NCI-H1436 treated with DMSO at 0.1 percent for 48 hours (cell line): ENCODE measurements at places on chromosomes 2 and 18.

GRCh38 chr2:30398084-30398873, 48.8 kb upstream of the LCLAT1 start:
- DNase-seq: no peak

GRCh38 chr18:57635003-57635822, 13.6 kb upstream of the NARS1 start:
- no peak for DNase-seq

- no peak for DNase-seq
These were observed 101.0 kb downstream of the NBAS start for GRCh38 chr2:15460112-15460620.

GRCh38 chr18:7803956-7804469, 236.9 kb downstream of the PTPRM start:
- no peak for DNase-seq

GRCh38 chr18:75563150-75563549, 135.6 kb upstream of the SMIM21 start:
- DNase-seq: no peak

DNA sequence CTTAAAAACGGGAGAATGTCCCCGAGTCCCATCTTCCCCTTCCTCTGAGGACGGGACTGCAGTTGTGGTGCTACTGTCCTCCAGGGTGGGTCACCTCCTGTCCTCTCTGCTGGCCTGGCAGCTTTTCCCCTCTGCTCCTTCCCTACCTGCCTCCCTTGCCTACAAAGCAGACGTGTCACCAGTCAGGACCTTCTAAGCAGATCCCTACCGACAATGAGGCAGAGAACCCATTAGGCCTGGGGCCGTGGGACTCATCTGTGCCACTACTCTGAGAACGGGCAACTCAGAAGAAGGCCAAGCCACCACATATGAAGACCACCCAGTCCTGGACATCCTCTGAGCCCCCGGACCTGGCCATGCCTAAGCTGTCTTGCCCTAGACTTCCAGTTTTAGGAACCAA, 103.0 kb upstream of the TEX51 start:
- no peak for DNase-seq

DNA sequence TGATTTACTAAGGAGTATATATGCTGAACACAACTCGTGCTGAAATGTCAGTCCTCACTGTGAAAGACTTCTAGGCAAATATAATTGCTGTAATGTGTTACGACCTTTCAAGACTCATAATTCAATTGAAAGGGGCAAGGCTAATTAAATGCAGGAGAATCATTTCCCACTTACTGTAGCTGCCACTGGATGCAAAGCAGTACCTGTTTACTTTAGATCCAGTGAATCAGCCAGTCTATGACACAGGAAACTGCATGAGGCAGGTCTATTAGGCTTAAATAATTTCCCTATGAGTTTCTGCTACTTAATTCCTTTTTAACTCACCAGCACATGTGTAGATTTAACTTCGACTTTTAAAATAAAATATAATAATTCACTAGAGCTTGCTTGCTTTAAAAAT, 125.6 kb downstream of the CTNNA2 start:
- no peak for DNase-seq

DNA sequence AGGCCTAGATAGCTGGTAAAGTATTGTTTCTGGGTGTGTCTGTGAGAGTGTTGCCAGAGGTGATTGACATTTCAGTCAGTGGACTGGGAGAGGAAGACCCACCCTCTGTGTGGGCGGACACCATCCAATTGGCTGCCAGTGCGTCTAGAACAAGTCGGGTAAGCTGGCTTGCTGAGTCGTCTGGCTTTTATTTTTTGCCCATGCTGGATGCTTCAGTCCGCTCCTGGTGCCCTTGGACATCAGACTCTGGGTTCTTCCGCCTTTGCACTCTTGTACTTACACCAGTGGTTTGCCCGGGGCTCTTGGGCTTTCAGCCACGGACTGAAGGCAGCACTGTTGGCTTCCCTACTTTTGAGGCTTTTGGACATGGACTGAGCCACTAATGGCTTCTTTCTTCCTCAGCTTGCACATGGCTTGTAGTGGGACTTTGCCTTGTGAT, 24.3 kb downstream of the DIS3L2 start:
- DNase-seq: no peak

DNA sequence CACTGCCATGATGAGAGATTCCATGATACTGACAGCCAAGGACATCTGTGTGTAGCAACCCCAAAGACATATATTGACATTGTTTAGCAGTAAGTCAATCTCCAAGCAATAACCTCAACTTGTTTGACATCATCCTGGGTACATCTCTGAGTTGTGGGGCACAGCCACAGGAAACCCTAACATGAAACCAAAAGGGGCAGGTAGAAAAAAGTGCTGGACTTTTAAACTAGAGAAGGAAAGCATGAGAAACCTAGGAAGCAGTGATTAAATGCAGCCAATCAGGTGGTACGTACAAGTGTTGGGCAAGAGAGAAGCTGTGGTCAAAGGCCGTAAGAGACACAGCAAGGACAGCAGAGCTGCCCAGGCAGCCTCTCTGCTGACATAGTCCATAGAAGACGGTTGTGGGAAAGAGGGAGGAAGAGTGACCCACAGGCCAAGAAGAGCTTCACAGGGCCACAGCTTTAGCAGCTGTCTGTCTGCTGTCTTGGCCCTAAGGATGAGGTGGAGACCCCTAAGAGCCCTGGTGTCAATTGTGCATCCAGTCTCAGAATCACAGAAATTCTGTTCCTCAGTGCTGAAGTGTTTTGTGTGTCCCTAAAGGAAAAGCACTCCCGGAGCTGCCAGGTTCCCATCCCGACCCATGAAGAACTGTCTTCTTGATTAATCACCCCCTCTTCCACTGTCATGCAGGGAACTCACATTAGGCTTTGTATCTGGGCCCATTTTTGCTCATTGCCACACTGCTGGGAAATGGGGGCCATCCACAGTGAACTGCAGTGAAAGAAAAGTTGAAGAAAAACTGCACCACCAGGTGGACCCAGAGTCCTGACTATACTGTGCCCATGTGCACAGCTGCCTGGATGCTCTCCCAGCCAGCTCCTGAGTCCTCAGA, 25.4 kb upstream of the CHN1 start:
- DNase-seq: no peak

DNA sequence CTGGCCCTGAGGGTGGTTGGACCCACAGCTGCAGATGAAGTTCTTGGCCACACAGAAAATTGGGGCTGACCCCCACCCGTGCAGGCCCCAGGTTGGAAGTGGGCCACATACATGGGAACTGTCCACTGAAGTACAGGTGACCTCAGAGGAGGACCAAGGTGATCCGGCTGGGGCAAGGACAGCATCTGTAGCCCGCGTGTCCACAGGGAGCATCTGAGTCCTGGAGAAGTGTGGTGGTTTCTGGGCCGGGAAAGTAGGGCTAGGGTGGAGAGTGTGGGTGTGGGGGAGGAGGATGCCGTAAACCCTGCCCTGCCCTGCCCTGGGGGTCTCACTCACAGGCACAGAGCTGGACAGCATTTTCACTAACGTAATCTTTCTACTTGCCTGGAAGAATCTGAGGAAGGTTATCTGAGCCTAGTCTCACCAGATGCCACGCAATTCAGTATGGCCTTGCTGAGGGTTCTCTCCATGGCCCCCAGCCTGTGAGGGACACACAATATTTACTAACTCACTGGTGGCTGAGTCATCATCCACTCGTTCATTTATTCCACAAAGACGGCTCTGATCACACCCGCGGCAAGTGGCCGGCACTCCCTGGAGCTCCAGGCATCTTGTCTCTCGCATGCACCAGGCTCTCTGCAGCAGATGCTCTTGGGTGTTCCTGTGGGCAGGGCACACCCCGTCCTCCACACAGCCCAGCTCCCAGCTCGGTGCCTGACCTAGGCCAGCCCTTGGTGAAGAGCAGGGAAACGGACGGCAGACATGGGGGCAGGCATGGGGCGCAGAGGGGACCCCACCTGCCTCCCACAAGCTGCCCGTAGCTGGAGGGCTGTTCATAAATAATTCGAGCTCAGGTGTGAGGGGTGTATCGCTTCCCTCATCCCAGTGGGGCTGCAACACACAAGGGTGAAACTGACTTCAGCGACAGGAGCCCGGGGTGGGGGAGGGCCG, 51.2 kb downstream of the INHBB start:
- no peak for DNase-seq

- no peak for DNase-seq
These were observed 47.1 kb downstream of the COPS8 start for GRCh38 chr2:237132799-237133198.

- DNase-seq: peak; percentile 76
These were observed 19.8 kb upstream of the RGPD4 start for GRCh38 chr2:107806901-107807300.

GRCh38 chr2:183952741-183953140, 645.6 kb upstream of the ZNF804A start:
- no peak for DNase-seq

- no peak for DNase-seq
These were observed 26.4 kb downstream of the ASXL2 start for GRCh38 chr2:25851740-25852503.

DNA sequence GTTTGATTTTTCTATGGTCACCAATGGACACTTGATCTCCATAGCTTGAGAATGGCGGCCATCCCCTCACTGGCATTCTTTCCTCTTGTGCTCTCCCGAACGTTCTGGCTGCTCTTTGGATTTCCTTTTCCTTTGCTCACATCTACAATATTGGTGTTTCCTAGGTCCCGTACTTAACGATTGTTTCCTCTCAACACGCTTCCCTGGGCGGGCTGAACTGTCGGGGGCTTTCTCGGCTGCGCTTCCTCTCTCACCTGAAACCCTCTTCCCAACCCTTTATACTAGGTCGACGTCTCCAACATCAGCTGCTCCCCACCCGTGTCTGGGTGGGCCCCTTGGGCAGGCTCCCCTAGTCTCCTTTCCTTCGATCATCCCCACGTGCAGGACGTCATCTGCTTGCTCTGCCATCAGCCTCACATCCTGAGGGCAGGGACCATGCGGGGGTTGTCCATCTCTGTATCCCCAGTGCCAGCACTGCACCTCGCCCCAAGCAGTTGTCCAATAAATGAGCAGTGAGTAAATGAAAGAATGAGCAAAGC, 634 bp upstream of the DIS3L2 start:
- DNase-seq: no peak

- no peak for DNase-seq
These were observed 72.7 kb upstream of the SPOPL start for GRCh38 chr2:138428710-138429440.

DNA sequence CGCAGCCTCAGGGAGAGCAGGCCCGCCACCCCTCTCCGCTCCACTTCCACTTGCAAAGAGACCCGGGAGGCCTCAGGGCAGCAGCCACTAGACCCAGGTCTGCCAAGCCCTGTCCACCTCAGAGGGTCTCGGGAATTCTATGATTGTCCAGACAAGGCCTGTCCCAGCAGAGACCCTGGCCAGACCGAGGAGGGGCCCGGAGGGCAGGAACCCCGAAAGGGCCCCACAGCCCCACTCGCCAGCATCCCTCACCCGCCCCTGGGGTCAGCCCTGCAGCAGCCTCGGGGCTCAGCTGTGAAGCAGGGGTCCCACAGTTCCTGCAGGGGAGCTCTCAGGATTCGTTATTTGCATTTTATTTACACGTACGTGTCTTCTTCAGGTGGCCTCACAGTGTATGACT, 269.5 kb downstream of the EIPR1 start:
- no peak for DNase-seq

- DNase-seq: no peak
These were observed 1.5 kb downstream of the INO80D start for GRCh38 chr2:206084439-206084869.

GRCh38 chr18:36128907-36129299, 237 bp downstream of the SLC39A6 start:
- DNase-seq: no peak

DNA sequence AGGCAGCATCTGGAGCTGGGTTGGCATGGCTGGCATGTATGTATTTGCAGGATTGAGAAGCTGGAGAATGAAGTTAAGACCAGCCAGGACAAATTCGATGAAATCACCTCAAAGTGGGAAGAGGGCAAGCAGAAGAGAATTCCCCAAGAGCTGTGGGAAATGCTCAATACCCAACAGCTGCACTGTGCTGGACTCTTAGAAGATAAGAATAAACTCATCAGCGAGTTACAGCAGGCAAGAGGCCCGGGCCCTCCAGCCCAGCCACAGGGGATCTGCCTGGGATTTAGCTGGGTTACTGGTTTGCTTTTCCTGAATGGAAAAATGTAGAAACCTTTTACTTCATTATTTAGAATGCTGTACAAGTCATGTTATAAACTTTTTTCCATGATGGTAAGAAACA, 22.5 kb downstream of the DRC1 start:
- no peak for DNase-seq

DNA sequence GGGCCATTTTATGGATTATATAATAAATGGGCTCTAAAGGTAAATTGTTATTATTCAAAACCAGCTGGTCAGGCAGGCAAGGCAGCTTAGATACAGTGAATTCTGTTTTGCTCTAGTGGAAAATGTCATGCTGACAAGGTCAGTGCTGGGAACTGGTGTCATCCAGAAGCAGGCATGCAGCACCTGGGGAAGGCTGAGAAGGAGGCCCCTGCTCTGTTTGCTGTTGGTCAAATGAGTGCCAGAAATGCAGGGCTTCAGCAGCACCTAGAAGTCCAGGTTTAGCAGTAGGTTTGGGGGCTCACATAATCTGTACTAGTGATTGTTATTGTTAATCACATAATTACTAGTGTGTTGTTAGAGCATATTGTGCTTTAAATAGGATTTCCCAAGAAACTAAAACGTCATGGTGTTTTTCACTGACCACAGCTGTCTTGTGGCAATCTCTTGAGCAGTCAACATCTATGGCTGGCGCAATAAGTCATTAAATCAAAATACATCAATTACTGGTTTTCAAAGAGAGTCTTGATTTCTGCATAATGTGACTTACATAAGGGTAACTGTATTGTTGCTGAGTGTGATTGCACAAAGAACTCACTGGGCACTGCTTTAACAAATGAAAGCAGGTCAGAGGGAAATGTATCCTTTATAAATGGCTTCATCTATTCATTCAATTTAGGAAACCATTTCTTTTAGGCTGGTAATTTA, 99.1 kb downstream of the MYO3B start:
- peak; percentile 64 for DNase-seq

DNA sequence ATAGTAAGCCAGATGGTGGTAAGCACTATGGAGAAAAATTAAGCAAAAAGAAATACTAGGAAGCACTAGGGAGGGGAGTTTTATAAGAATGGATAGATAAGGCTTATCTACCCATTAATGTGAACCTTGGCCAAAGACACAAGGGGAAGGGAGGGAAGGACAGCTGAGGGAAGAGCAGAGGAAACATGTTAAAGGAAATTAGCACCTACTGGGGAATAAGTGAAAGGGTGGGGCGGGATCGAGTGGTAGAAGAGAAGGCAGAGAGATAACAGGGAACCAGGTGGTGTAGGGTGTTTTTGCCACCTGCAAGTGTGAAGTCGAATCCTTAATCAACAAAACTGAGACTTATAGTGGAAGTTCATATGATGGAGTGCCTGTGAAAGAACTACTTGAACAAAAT, 1.7 kb downstream of the UNC80 start:
- DNase-seq: no peak

DNA sequence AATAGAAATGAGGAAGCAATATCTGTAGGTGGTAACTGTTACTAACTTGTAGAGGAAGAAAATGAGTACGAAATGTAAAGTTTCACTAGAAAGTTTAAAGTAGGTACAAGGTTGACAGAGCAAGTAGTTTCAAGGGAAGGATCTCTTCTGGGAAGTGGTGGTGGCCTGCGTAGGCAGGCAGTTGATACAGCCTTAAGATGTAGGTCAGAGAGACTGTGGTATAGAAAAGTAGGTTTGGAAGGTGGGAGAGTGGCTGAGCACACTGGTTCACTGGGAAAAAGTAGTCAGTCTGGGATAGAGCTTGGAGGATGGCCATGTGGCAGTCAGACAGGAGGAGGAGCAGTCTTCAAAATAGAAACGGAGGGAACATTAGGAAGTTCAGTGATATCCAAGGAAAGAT, 23.5 kb downstream of the KDM3A start:
- no peak for DNase-seq
